ENCODE measurements at places on chromosomes 12 and 14. TPM values are rescaled to one million over a fixed set of nuclear protein-coding genes. Genes with fewer than 3 reads are reported as not detected.

DNA sequence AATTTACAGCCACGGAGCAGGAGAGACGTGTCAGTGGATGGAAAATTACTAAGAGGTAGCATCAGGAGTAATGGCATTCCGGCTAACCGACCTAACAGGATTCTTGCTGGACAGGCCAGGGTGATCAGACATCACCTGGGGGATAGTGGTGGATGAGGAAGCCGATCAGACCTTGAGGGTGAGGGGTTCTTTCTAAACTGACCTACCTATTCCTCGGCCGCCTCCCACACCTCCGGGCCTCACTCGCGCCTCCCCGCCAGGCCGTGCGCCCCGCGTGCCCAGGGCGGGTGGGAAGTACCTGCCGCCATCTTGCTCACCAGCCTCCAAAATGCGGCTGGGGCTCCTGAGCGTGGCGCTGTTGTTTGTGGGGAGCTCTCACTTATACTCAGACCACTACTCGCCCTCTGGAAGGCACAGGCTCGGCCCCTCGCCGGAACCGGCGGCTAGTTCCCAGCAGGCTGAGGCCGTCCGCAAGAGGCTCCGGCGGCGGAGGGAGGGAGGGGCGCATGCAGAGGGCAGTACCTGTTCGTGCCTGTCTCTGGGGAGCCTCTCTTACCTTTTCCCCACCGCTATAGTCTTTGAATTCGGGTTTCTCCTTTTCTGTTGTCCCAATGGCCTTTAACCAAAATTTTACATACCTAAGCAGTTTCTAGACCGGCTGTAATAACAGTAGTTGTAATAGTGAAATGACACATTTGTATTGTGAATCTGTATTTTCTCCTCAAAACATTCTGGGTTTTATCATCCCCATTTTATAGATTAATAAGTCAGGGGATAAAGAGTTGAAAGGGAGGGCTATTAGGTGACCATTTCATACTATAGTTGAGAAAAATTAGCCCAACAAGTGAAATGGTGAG lies at the start of gene TMPRSS12:
TMPRSS12 (plus strand) TSS at position 290 of the 857 bp plus-strand sequence; CDS start at position 329, 39 bp downstream.
- peaks cover 2% of the 10 kb centered on the region for H3K4me1 ChIP-seq
- peaks cover 2% of the 10 kb centered on the region for H3K36me3 ChIP-seq
- H3K27me3 ChIP-seq, result peaks cover 19% of the 10 kb centered on the region
- H3K4me3 ChIP-seq, result no peak within 1 kb of the TSS

GRCh38 chr14:22534547-22534946 lies 54.5 kb downstream of the DAD1 start:
- H3K27me3 ChIP-seq, result no peaks in the 10 kb centered on the region
- H3K27ac ChIP-seq, result peak overlapping the region; percentile 99
- peak overlapping the region; percentile 74 for H3K4me3 ChIP-seq
- peaks cover 93% of the 10 kb centered on the region for H3K36me3 ChIP-seq
- DNase-seq, result peak; percentile 43
- H3K4me1 ChIP-seq, result peaks cover 92% of the 10 kb centered on the region

GRCh38 chr12:107094183-107094448 lies 767 bp upstream of the CRY1 start:
- H3K27me3 ChIP-seq, result peaks cover 9% of the 10 kb centered on the region
- no peak overlapping the region for H3K27ac ChIP-seq
- peaks cover 7% of the 10 kb centered on the region for H3K4me1 ChIP-seq
- no peak for DNase-seq

- no peak overlapping the region for H3K4me3 ChIP-seq
- no peaks in the 10 kb centered on the region for H3K27me3 ChIP-seq
- H3K4me1 ChIP-seq, result peaks cover 8% of the 10 kb centered on the region
- no peak overlapping the region for H3K27ac ChIP-seq
Observed at GRCh38 chr12:43812926-43813325, 6.8 kb upstream of the TWF1 start.

DNA sequence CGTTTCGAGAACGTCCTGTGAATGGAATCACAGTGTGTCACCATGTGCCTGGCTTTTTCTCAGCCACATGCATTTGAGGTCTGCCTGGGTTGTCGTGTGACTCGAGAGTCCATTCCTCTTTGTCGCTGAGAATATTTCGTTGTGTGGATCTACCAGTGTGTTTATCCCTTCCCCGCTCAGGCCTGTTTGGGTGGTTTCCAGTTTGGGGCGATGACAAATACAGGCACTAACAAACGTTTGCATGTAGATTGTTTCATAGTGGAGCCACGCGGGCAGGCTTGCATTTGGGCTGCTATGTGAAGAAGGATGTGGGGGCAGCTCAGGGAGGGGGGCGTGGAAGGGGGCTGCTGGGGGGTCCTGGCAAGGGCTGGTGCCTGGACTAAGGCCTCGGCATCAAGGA lies 14.1 kb downstream of the RIN3 start:
- peaks cover 13% of the 10 kb centered on the region for H3K4me1 ChIP-seq
- no peak for DNase-seq

DNA sequence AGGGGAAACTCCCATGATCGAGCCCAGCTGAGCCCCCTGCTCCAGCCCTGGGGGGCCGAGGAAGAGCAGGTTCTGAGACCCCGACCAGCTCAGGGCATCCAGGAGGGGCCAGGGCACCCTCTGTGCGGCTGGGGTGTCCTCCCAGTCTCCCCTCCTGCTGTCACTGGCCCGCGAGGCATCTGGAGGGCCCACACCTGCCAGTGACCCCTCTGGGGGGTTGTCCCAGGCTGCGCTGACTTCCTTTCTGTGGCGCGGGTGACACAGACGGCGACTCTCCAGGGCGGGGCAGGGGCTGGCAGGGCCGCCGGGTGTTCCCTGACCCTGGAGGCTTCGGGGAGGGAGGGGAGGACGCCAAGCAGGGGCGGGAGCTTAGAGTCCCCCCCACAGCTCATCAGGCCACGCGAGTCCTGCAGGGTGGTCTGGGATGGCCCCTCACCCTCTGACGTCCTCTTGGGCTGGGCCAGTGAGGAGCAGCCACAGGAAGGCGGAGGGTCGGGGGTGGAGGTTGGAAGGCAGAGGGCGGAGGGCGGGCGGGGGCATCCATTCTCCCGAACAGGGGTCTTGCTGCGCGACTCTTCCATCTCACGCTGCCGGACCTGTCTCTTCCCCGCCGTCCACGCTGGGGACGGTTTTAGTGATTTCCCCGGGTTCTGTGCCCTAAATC lies 38.6 kb upstream of the FBRSL1 start:
- H3K4me3 ChIP-seq, result no peak overlapping the region
- no peaks in the 10 kb centered on the region for H3K27me3 ChIP-seq
- no peaks in the 10 kb centered on the region for H3K36me3 ChIP-seq

- peaks cover 51% of the 10 kb centered on the region for H3K4me1 ChIP-seq
- no peaks in the 10 kb centered on the region for H3K27me3 ChIP-seq
- peak overlapping the region; percentile 65 for H3K27ac ChIP-seq
- no peak for DNase-seq
Observed at GRCh38 chr14:73889376-73889775, 2.7 kb downstream of the ZNF410 start.

DNA sequence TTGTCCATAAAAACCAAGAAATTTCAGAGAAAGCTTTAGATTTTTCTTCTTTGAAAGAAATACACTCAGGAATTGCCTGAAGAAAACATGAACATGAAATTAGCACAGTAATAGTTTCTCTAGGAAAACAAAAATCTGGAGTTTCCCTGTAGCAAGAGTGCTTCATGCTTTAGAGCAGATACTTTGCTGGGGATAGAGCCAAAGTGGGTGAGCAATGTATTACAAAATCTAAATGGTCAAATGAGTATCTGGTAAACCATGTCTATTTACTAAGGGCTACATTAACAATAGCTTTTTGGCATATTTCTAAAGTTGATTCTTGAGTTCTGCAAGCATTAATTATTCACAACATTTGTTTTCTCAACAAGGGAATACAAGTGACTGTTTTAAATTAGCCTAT lies 26.2 kb downstream of the AVPR1A start:
- no peaks in the 10 kb centered on the region for H3K4me1 ChIP-seq
- peaks cover 2% of the 10 kb centered on the region for H3K27me3 ChIP-seq
- DNase-seq, result no peak
- no peak overlapping the region for H3K4me3 ChIP-seq

DNA sequence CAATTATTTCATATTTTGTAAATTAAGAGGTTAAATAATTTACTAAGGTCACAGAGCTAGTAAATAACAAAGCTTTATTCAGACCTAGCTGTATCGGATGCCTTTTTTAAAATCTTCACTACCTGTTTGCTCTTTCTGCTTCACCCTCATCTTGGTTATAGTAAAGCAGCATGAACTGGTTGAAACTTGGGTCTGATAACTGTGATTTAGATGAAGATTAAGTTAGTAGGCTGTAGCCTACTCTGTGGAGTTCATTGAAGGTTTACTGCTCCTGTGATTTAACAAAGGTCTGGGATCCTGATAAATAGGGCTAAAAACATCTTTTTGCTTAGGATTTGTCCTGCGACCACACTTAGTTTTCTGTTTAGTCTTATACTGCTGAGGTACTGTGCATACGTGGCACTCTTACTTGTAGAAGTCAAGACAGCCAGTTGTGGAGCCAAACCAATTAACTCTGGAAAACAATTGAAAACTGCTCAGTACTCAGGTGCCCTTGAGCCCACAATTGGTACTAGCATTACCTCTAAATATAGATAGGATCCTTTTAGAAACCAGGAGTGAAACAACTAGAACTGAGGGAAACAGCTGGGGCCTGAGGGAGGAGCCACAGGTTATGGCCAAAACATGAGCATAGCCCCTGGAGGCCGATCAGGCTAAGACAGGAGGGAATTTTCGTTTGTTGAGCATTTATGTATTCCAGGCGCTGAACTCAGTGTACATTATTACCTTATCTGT lies 2.3 kb downstream of the SPATS2 start:
- peaks cover 1% of the 10 kb centered on the region for H3K36me3 ChIP-seq
- no peaks in the 10 kb centered on the region for H3K27me3 ChIP-seq
- H3K4me3 ChIP-seq, result no peak overlapping the region
- peaks cover 23% of the 10 kb centered on the region for H3K4me1 ChIP-seq
- no peak overlapping the region for H3K27ac ChIP-seq

DNA sequence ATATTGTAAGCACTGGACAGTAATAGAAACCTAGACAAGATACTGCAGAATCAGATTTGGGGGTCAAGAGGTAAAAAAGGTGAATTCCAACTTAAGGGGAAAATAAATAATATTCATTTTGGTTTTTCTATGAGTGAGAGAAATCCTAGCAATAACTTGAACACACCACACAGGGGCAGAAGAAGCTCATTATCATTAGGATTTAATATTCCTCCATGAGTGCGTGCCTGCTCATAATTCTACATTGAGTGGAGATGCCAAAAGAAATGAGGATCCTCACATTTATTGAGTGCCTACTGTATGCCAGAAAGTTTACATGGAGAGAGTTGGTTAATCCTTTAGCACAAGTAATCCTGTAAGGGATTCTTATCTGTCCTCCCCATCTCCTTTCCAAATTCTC lies 40.5 kb upstream of the C14orf132 start:
- no peak overlapping the region for H3K27ac ChIP-seq
- H3K4me3 ChIP-seq, result no peak overlapping the region
- H3K27me3 ChIP-seq, result peaks cover 37% of the 10 kb centered on the region
- no peaks in the 10 kb centered on the region for H3K4me1 ChIP-seq

DNA sequence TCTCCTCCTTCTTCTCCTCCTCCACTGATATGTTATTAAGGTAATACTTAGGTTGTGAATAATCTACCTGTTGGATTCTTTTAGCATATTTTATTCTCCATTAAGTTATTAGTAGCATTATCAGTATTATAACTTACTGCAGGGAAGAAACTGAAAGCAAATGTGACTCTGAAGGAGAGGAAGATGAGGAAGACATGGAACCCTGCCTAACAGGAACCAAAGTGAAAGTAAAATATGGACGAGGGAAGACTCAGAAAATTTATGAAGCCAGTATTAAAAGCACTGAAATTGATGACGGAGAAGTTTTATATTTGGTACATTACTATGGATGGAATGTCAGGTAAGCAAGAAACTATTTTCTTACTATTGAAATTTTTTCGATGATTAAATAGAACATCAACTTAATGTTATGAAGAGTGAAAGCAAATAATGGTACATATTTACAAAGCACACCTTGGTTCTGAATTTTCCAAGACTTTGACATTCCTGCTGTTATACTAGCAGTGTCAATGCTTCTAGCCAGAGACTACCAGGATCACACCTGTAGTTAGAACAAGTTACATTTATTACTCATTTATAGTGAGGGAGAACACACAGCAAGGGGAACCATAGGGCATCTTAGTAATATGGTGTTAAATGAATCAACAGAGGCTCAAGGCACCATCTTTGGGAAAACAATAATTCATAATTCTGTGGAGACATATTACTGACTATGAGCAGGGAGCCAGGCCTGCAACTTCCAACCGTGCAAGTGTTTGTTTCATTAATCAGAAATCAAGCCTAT lies 42.0 kb upstream of the TOMM20L start:
- peaks cover 30% of the 10 kb centered on the region for H3K36me3 ChIP-seq
- H3K27ac ChIP-seq, result peak overlapping the region; percentile 44
- peaks cover 28% of the 10 kb centered on the region for H3K4me1 ChIP-seq
- peak overlapping the region; percentile 21 for H3K4me3 ChIP-seq
- DNase-seq, result no peak

DNA sequence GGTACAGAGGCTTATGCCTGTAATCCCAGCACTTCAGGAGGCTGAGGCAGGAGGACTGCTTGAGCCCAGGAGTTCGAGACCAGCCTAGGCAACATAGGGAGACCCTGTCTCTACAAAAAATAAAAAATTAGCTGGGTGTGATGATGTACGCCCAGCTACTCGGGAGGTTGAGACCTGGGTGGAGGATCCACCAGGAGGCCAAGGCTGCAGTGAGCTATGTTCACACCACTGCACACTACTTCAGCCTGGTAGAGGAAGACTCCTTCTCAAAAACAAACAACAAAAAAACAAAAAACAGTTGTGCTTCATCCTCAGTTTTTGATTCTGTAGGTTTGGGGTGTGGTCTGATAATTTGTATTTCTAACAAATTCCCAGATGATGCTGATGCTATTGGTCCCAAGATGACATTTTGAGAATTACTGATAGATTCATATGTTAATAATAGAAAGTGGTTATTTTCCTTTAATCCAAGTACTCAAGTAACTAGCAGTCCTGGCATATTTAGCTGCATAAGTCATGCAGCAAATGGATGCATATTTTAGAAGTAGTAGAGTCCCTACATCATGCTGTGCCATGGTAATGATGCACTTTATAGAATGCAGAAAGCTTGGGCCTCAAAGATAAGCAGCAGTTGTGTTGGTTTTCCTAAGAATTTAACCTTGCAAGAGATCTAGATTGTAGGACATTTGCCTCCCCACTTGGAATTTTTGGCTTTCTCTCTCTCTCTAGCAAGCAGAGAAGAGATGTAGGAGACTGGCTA lies 76.1 kb upstream of the PAWR start:
- no peak overlapping the region for H3K27ac ChIP-seq
- H3K4me3 ChIP-seq, result no peak overlapping the region
- peaks cover 5% of the 10 kb centered on the region for H3K27me3 ChIP-seq

SYNDIG1L gene
- total RNA-seq, result not detected

Measured in activated CD4-positive, alpha-beta memory T cell treated with anti-CD3 and anti-CD28 coated beads for 36 hours (primary cell).